ENCODE measurements at places on chromosomes 13 and 19. TPM values are rescaled to one million over a fixed set of nuclear protein-coding genes. Genes with fewer than 3 reads are reported as not detected.

The GRK1 gene
- not detected for total RNA-seq

The KLK4 gene
- not detected for total RNA-seq

The CALR3 gene
- not detected for total RNA-seq

GRCh38 chr19:50739914-50740426, 16.8 kb downstream of the CLEC11A start:
- H3K27me3 ChIP-seq: no peaks in the 10 kb centered on the region
- H3K4me3 ChIP-seq: no peak overlapping the region
- no peaks in the 10 kb centered on the region for H3K4me1 ChIP-seq
- H3K27ac ChIP-seq: no peak overlapping the region

The PLD3 gene
- total RNA-seq: 297 TPM

The SPIB gene
- 0.66 TPM for total RNA-seq

GRCh38 chr19:34135054-34135800, 37.1 kb upstream of the LSM14A start:
- DNase-seq: no peak
- no peaks in the 10 kb centered on the region for H3K27me3 ChIP-seq
- H3K4me1 ChIP-seq: peaks cover 6% of the 10 kb centered on the region
- H3K27ac ChIP-seq: peak overlapping the region; percentile 42
- H3K4me3 ChIP-seq: peak overlapping the region; percentile 86
- H3K36me3 ChIP-seq: no peaks in the 10 kb centered on the region

DNA sequence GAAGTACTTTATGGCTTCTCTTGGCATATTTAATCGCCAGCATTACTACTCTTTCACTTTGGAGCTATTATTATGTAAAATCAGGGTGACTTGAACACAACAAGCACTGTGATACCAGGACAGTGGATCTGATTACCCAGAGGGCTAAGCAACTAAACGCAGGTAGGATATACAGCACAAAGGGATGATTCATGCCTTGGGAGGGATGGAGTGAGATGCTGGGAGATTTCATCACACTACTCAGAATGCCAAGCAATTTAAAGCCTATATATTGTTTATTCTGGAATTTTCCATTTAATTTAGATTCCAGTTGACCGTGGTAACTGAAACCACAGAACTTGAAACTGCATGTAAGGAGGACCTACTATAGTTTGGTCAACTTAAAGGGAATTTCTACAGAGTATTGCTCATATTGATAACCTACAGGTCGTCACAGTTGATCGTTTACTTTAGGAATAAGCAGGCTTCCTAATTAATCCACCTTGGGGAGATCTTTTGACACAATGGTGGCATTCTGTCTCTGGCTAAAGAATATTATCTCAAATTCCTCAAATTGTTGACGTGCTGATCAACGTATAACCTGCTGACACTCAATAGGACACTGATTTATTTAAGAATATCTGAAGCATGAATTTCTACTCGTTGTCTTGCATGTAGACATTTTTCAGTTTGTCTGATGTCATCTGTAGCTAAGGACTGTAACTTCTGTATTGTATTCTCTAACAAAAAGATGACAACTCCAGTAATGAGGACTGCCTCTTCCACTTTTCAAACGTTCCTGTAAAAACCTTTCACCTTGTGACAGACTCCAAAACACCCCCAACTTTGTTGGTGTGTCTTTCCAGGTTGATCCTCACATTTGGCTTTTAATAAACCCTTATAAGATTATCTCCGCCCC, 254.2 kb downstream of the GPC5 start:
- H3K4me1 ChIP-seq: no peaks in the 10 kb centered on the region
- no peak for DNase-seq
- H3K36me3 ChIP-seq: no peaks in the 10 kb centered on the region
- H3K27ac ChIP-seq: no peak overlapping the region
- H3K4me3 ChIP-seq: no peak overlapping the region
- H3K27me3 ChIP-seq: no peaks in the 10 kb centered on the region

Measured in tibial nerve (tissue), 4 donors.